Activated CD8-positive, alpha-beta memory T cell treated with anti-CD3 and anti-CD28 coated beads for 4 hours (primary cell): ENCODE measurements at places on chromosomes 3 and 15.

DNA sequence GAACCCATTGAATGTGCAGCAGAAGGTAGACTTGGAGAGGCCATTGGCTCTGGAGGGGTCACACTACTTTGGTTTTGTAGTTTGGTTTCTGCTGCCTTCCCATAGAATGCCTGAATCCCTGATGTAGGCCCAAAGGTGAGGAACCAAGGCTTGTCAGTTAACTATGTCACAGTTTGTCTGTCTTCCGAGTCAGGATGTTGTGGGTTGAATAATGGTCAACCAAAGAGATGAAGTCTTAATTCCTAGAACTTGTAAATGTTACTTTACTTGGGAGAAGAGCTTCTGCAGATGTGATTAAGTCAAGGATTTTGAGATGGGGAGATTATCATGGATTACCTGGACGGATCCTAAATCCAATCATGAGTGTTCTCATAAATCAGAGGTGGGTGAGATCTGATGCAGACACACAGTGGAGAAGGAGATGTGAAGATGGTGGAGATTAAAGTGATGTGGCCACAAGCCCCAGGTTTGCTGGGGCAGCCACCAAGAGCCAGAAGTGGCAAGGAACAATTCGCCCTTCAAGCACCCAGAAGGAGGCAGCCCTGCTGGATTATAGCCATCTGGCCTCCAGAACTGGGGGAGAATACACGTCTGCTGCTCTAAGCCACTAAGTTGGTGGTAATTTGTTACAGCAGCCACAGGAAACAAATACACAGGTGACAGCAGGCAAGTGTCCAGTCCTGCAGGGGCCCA is 2.3 kb upstream of the CCR8 start:
- DNase-seq, result no peak

DNA sequence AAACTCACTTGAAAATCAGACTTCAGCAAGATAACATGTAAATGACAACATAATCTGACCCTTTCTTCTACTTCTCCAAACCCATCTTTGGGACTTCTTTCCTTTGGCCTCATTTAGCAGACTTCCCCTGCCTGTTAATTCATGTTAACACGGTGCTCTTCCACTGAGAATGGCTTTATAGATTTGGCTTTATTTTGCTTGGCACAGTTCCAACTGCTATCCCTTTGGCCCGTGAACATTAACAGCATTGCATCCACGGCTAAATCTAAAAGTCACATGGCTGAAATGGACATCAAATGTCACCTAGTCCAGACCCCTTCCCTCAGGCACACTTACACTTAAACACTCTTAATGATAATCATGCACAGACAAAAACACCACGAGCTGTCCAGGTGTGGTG is 3.8 kb downstream of the ZMAT3 start:
- no peak for DNase-seq

DNA sequence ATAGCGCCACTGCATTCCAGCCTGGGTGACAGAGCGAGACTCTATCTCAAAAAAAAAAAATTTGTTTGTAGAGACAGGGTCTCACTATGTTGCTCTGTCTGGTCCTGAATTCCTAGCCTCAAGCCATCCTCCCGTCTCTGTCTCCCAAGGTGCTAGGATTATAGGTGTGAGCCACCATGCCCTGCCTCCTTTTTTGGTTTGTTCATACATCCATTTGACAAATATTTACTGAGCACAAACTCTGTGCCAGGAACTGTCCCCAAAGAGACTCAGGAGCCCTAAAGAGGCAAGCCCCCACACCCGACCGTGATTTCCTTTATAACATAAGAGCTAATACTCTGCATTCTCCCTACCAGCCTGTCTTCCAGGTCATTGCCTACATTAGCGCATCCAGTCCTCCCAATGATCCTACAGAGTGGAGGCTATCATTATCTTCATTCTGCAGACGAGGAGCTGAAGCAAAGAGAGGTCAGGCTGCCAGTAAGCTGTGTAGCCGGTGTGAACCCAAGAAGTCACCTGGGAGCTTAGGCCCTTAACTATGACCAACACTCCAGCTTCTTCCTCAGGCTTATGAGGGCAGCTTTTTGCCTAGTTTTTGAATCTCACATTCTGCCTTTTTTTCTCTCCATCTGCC is 6.3 kb upstream of the PXK start:
- no peak for DNase-seq

- no peak for DNase-seq
These were observed 36.9 kb upstream of the SKIL start for GRCh38 chr3:170320461-170321121.

DNA sequence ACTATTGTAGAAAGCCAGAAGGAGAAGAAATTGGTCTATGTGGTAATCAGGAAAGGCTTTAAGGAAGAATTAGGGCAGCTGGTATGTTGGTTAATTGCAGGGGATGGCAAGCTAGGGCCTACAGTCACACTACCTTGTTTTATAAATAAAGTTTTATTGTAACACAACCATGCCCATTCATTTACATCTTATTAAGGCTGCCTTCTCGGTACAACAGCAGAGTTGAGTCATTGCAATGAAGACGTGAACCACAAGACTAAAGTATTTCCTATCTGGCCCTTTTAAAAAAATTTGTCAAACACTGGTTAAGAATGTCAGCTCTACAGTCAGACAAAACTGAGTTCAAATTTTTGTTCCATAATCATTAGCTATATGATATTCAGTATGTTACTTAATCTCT is 8.3 kb downstream of the SERPINI1 start:
- DNase-seq, result no peak

DNA sequence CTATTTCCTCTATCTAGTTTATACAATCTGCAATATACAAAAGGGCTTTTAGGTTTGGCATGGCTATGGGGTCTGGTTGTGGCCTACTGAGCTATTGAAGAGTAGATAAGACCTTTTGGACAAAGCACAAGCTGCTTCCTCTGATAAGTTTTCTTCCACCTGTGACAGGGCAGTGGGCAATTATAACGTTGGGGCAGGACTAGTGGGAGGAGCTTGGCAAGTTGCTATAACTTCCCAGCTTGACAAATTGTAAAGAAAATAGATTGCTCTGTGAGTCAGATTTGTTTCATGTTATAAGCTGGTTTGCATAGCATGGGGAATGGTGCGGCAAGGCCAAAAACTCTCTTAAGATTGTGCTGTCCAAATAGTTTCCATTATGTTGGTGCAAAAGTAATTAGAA is 64.9 kb downstream of the SLC7A14 start:
- no peak for DNase-seq

DNA sequence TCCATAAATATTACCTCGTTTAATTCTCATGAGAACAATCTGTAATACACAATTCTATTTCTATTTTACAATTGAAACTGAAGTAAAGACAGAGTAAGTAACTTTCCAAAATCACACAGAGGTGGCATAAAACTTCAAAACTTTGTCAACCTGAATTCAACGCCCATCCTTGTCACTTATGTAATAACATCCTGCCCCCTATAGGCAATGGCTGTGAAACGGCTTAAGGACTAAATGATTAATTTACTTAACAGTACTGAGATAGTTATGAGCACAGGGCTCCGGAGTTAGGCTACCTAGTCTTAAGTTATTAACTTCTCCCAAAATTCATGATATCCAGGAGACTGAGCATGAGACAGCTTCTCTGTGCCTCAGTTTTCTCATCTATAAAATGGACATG is 293.1 kb upstream of the CHRM5 start:
- DNase-seq, result no peak

GRCh38 chr3:194278186-194278845 is 72.8 kb downstream of the CPN2 start:
- no peak for DNase-seq

GRCh38 chr3:52006017-52006819 is 10.5 kb upstream of the RPL29 start:
- DNase-seq, result no peak

DNA sequence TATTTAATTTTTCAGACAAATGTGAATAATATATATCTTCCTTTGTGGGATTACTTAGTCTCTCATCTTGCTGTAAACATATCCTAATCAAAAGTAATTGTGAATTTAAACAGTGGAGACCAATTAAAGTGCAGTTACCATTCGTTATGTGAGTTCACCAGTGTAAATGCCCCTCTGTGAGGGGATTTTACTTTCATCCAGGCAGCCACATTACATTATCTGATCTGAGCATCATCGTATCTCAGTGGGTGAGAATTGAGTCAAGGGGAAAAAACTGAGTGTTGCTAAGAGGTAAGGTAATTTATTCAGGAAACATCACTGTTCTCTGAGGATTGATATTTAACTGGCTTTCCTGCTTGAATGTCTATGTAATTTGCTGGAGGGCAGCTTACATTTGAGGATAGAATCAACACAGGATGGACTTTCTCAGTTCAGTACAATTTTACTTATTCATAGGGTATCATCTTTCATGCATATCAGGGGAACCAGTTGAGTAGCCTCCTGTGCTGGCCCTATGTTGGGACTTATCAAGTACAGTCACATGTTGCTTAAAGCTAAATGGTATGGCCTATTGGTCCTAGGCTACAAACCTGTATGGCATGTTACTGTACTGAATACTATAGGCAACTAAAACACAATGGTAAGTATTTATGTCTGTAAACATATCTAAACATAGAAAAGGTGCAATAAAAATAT is 219.7 kb downstream of the CD47 start:
- DNase-seq, result no peak

DNA sequence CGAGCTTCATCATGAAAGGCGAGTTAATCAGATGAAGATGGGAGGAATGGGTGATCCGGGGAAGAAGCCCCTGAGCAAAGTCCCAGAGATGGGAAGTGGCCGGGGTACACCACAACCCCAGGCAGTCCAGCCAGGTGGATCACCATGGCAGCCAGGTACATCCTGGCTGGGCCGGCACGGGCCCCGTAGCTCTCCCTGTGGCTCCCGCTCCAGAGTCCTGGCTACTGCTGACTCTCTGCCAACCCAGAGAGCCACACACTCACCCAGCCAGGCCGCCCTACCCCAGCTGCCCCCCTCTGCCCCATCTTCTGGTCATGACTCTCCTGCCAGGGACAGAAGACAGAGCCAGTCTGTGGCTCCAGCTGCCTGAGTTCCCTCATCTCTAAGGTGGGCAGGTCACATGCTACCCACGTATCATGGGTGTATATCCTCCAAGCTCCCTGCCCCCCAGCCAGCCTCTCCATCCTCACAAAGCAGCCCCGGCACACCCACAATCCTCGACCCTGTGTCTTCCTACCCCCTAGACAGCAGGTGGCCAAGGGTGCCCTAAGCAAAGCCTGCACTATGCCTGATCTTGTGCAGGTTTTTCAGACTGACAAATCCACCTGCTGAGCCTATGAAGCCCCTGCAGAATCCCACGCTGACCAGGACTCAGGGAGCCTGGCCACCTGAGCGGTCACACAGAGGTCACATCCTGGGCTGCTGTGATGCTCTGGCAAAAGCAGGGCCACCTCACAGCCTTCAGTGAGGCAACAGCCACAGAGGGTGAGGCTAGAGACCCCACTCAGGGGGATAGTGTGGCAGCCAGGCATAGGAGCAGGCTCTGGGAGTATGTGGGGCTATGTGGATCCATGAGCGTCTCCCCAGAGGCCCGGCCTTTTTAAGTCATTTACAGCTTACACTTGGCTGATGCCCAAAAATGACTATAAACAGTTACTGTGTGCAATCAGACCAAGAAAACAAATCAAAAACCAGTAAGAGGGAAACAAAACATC is 13.2 kb downstream of the XXYLT1 start:
- no peak for DNase-seq

- no peak for DNase-seq
These were observed at the start of gene SUSD5 for GRCh38 chr3:33218446-33219174. Gene SUSD5 (minus strand): TSS chr3:33218810. CDS start chr3:33218797, 13 bp downstream.

- no peak for DNase-seq
These were observed 3.0 kb downstream of the ATP11B start for GRCh38 chr3:182796310-182796709.

DNA sequence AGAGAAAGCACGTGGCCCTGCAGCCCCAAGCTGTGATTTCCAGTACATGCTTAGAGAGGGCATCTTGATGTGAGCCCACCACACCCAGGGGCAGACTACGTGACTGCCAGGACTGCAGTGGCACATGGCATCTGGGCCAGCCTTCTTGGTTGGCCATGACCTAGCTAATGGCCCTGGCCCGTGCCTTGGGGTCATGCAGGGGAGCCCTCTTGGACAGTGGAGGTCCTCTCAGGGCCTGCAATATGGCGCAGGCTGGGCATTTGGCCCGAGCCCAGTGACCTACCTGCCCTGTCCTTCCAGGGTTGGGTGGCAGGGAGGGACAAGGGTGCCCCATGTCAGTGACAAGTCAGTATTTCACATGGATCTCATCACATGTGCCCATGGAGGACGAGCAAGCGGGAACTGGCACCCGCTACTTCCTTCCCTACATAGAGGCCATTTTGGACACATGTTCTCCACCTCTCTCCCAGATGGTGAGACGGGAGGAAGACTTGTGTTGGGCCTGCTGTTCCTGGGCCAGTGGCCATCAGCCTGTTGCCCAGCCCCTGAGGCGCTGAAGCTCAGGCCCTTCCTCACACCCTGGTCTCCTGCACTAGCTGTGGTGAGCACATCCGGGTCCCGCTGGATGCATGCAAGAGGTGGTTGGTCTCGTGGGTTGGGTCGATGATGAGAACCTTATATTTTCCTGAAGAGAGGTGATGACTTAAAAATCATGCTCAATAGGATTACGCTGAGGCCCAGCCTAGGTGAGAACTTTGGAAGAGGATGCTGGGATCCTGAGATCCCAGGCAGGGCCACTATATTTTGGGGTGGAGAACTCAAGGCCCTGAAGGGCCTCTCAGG is 195.6 kb downstream of the UBE3A start:
- DNase-seq, result no peak

DNA sequence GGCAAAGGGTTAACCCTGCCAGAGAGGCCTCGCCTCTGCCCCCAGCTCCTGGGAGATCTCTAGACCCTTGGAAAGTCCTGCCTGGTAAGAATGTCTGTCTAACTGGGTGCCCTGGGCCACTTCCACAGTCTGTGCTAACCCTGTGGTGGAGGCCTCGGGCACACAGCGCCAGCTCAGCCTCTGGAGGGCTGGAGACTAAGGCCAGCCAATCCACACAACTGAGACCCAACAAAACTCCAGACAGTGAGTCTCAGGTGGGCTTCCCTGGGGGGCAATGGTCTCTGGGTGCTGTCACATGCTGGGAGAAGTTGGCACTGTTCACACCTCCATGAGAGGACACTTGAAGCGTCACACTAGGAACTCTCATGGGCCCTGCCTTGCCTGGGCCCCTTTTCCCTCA is 19.5 kb downstream of the ZXDC start:
- no peak for DNase-seq

DNA sequence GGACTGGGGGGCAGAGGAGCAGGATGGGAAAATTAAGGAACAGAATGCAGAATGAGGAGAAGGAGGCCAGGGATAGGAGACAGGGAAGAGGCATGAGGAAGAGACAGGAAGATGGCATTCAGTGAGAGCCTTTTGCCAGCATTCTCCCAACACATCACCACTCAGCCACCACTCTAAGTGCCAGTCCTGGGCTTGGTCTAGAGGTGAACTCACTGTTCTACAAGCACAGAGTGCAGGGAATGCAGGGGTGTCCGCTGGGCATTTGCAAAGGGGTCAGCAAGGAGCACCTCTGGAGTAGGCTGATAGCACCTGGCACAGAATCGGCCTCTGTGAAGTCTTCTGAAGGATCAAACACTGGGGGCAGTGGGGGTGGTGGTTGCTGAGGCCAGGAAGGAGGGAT is 14.6 kb upstream of the IGDCC3 start:
- no peak for DNase-seq

DNA sequence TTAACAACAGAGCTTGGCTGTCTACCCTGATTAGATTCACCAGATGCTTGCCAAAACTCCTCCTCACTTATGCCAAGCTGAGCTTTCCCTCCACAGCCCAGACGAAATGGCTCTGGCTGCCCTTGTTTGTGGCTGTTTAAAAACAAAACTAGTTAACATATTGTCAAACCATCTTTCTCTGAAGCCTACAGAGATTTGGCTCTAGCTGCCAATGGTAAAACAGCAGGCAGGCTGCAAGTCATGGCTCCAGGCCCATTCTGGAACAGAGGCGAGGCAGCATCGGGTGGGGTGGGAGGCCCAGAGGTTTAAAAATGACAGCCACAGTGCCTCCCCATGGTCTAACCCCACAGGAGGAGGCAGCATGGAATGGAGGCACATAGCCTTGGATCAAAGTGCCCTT is 75.9 kb downstream of the SCN5A start:
- DNase-seq, result no peak
